ENCODE measurements at places on chromosomes 11 and 22. TPM values are rescaled to one million over a fixed set of nuclear protein-coding genes. Genes with fewer than 3 reads are reported as not detected.

GRCh38 chr22:47295226-47295901, 532.9 kb downstream of the TBC1D22A start:
- DNase-seq = no peak

DNA sequence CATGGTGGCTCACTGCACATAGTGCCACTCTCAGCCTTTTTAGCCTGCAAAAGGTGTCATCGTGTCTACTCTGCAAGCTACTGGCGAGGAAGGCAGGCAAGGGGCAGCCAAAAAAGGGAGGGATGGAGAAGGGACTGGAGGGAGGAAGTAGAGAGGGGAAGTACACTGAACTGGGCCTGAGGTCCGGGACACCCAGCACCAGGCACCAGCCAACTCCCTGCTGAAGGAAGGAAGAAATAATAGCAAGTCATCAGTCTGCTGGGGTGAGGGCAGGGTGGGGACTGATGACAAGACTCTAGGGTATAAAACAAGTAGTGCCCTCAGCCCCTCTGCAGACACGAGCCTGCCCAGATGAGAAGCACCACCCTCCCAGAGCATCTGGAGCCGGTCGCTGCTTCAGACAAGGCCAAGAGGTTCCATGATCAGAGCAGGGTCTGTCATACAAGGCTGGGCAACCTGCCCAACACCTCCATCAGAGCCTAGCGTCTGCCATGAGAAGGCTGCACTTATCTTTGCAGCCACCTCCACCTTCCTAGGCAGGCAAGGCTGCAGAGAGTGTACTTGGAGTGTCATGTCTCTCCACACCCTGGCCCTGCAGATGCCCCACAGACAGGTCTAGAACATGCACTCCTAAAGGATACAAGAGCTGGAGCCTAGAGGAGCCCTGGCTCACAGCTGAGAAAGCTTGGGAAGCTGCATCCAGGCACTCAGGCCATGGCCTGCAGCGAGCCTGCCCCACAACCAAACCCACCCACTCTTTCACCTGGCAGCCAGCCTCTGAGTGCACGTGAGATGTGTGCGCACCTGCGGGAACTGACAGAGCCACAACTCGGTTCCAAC, 9.0 kb upstream of the COMT start:
- DNase-seq = no peak

DNA sequence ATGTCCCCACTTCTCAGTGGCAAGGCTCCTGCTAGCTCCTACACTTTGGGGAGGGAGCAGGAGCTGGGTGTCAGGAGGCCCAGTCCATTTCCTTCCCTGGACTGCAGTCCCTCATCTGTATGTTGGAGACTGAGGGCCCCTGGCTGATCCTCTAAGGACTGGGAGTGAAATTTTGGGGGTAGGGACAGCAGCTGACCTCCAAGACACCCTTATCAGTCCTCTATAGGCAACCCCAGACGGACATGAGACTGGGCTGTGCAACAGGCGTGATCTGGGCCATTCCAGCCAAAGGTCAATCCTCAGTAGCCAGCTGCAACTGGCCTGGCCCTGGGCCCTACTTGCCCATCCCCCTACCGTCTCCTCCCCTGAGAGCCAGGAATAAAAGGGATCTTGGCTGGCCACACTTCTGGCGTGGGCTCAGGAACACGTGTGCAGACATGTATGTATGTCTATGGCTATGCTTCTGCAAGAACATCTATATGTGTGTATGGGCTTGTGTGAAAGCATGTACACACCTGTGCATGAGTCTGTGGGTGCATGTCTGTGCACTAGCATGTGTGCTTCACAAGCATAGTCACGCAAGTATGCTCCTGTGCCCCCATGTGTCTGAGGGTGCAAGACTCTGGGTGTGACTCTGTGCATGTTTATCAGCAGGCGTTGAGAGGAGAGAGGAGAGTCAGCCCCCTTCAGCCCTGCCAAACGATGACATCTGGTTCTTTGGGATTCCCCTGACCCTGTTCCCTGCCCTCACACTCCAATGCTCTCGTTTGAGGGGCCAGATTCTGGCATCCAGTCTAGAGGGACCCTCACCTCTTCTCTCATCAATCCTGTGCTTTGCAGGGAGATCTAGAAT, 24.6 kb upstream of the DGAT2 start:
- no peak for DNase-seq

DNA sequence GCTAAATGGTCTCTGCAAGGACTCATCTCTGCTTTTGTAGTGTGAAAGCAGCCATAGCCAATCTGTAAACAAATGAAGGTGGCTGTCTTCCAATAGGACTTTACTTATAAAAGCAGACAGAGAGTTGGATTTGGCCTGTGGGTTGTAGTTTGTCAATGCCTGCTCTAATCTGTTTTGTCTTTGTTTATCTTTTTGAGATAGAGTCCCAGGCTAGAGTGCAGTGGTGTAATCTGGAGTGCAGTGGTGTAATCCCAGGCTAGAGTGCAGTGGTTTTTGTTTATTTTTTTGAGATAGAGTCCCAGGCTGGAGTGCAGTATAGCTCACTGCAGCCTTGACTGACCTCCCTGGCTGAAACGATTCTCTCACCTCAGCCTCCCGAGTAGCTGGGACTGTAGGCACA, 8.6 kb downstream of the PPP6R3 start:
- DNase-seq = no peak

DNA sequence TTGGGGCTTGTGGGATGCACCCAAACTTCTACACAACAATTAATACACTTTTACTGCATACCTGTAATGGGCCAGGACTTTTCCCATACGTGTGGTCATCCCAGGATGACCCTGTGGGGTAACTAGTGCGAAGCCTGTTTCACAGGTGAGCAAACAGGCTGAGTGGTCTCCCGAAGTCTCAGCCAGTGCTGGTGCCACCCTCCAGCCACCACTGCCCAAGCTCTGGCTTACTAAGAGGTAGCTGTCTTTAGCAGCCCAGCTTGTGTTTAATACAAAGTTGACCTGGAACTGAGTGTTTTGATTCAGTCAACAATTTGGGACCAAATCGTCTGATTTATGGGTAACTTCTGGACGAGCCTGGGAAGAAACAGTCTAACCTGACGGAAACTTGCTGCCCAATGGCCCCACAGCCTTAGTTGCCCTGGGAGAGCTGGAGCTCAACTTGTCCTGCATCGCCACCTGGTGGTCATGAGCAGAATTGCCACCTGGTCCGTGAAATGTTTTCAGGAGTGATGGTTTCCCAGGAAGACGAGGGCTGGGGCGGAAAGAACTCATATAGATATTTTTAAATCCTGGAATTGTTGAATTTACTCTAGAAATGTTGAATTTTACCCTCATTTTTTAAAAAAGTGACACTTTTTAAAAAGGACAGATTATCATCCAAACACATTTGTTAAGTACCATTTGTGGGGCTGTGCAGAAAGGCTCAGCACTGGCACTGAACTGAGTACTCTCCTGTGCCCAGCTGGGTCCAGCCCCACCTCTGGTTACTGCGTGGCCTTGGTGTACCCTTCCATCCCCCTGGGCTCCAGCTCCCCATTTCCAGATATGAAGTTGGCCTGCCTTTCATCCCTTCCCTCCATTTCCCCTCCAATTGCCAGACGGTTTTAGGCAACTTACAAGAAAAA, 95.5 kb upstream of the PARVA start:
- DNase-seq = peak; percentile 82

GRCh38 chr22:50739279-50739691, 1.3 kb downstream of the ACR start:
- no peak for DNase-seq

GRCh38 chr11:123707606-123708205, 33.8 kb downstream of the ZNF202 start:
- DNase-seq = peak; percentile 63

CYP2D6 gene
- 6.6 TPM for total RNA-seq

GLYATL1 gene
- not detected for total RNA-seq
